ENCODE measurements at places on chromosomes 16 and 17. TPM values are rescaled to one million over a fixed set of nuclear protein-coding genes. Genes with fewer than 3 reads are reported as not detected.

Gene ALG1
- total RNA-seq, result 17.9 TPM

Gene P2RX5
- total RNA-seq, result 0.55 TPM

Gene SPATA22
- total RNA-seq, result not detected

Gene TBC1D3E
- total RNA-seq, result not detected

Gene SRP68
- 50.2 TPM for total RNA-seq

GRCh38 chr17:32342603-32343325 is 791 bp upstream of the C17orf75 start:
- H3K36me3 ChIP-seq, result no peaks in the 10 kb centered on the region
- H3K27ac ChIP-seq, result no peak overlapping the region
- DNase-seq, result no peak
- H3K27me3 ChIP-seq, result no peaks in the 10 kb centered on the region

DNA sequence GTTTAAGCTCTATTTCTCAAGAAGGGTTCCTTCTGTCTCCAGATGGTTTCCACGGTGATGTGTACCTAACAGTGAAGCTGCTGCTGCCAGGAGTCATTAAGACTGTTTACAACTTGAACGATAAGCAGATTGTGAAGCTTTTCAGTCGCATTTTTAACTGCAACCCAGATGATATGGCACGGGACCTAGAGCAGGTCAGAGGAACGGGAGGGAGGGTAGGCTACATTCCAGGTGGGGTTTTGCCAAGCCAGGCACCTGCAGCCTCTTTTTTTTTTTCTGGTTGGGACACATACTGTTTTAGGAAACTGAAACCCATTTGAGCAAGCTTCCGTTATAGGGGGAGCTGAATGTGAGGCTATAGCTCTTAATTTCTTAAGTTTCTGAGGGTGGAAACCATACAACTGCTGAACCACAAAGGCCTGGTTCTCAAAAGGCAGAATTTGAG is 10.6 kb downstream of the LIG3 start:
- no peaks in the 10 kb centered on the region for H3K27me3 ChIP-seq
- H3K27ac ChIP-seq, result no peak overlapping the region
- peaks cover 4% of the 10 kb centered on the region for H3K4me1 ChIP-seq
- H3K4me3 ChIP-seq, result no peak overlapping the region
- H3K36me3 ChIP-seq, result peaks cover 48% of the 10 kb centered on the region
- DNase-seq, result peak; percentile 59

GRCh38 chr16:29994600-29995323 is 655 bp downstream of the HIRIP3 start:
- H3K27me3 ChIP-seq, result no peaks in the 10 kb centered on the region
- peak overlapping the region; percentile 66 for H3K4me3 ChIP-seq
- peak overlapping the region; percentile 85 for H3K27ac ChIP-seq

DNA sequence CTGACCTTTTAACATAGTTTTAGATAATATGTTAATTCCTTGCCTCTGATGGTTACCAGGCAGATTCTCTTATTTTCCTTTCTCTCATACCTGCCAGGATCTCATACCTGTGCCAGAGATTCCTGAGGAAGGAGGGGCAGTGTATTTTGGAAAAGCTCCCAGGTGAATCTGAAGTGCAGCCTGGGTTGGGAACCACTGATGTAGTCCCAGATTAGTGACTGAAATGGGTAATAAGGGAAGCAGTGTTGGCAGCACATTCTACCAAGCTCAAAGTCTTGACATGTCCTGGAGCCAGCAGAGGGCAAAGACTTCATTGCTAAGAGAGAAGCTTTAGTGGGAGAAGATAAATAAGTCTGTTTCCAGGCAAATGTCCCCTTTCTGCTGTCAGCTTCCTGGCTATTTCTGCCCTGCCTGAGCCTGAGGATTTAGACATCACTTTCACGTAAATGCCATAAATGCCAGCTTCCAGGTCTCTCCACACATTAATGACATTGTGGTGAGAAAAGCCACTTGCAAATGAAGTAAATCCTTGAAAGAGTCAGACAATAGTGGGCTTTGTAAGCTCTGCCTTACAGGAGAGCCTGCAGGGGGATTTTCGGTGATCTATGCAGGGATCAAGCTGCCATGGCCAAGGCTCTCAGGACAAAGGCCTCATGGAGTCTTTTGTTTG is 40.9 kb upstream of the C16orf78 start:
- no peak overlapping the region for H3K4me3 ChIP-seq
- DNase-seq, result no peak
- H3K27ac ChIP-seq, result no peak overlapping the region
- no peaks in the 10 kb centered on the region for H3K36me3 ChIP-seq

- no peaks in the 10 kb centered on the region for H3K27me3 ChIP-seq
- H3K4me3 ChIP-seq, result no peak overlapping the region
- H3K4me1 ChIP-seq, result no peaks in the 10 kb centered on the region
- no peak overlapping the region for H3K27ac ChIP-seq
These were observed 70.9 kb upstream of the GSE1 start for GRCh38 chr16:85541980-85542900.

- no peak for DNase-seq
- no peak overlapping the region for H3K4me3 ChIP-seq
- H3K36me3 ChIP-seq, result no peaks in the 10 kb centered on the region
- H3K27me3 ChIP-seq, result peaks cover 2% of the 10 kb centered on the region
- no peak overlapping the region for H3K27ac ChIP-seq
These were observed 8.3 kb upstream of the CDH15 start for GRCh38 chr16:89163297-89163696.

DNA sequence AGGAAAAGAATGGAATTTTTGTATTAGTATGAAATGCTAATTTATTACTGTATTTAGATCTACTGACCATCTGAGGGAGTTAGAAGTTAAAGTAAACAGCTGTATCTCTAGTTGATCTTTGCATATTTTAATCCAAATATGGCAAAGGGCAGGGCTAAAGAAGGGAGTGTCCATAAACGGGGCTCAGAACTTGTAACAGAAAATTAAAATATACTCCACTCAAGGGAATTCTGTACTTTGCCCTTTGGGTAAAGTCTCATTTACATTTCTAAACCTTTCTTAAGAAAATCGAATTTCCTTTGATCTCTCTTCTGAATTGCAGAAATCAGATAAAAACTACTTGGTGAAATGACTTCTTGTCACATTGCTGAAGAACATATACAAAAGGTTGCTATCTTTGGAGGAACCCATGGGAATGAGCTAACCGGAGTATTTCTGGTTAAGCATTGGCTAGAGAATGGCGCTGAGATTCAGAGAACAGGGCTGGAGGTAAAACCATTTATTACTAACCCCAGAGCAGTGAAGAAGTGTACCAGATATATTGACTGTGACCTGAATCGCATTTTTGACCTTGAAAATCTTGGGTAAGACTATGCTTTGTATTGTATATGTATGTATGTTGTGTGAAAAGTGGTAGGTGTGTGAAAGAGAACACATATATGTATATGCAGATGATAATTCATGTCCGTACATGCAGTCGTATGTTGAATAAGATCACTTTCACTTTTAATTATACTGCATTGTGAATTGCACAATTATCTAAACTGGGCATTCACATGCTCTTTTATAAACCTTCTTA is at the start of gene ASPA:
TSS of gene ASPA (plus strand) at position 186 of the 799 bp plus-strand sequence. CDS start at position 349, 163 bp downstream.
- H3K27ac ChIP-seq, result peak within 1 kb of the TSS; percentile 27
- H3K4me1 ChIP-seq, result peaks cover 12% of the 10 kb centered on the region

DNA sequence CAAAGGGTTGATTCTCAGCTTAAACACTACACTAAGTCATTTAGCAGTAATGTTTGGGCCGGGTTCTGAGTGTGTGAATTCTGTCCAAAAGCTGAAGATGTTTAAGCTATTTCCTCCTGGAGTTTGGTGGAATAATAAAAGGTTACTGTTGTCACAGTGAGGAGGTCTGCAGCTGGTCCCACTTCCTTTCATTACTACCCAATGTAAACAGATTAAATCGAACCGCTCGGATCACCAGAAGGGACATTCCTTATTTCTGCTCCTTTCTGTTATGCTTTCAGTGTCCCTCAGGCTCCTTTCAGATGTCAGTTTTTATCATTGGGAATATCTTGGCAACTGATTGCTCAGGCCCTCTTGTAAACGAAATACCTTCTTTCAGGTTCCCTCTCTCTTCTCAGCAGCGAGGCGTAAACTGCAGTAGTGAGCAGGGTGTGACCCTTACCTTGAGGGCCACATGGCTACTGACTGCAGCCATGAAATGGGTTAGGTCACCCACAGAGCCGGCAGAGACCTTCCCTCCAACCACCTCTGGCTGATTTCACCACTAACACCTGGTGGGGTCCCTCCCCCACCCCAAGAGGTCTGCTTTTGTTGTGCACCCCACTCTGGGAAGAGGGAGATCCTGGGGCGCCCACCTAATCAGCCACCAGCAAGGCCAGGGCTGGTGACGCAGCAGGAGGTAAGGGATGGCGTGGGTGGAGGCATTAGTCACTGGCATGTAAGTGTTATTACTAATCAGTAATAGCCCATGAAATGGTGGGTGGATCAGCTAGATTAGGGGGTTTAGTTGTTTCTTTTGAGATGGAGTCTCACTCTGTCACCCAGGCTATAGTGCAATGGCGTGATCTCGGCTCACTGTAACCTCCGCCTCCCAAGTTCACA is 117.6 kb downstream of the VPS53 start:
- H3K27me3 ChIP-seq, result no peaks in the 10 kb centered on the region
- no peak overlapping the region for H3K27ac ChIP-seq
- DNase-seq, result no peak

- no peak overlapping the region for H3K4me3 ChIP-seq
- no peak for DNase-seq
These were observed 23.3 kb upstream of the GINS2 start for GRCh38 chr16:85711982-85712587.

GRCh38 chr17:77288115-77288619 is 147.4 kb downstream of the SEC14L1 start:
- no peaks in the 10 kb centered on the region for H3K36me3 ChIP-seq
- DNase-seq, result peak; percentile 34
- peak overlapping the region; percentile 85 for H3K27ac ChIP-seq
- no peaks in the 10 kb centered on the region for H3K27me3 ChIP-seq

GRCh38 chr16:14609716-14610115 is 20.3 kb downstream of the PARN start:
- no peaks in the 10 kb centered on the region for H3K36me3 ChIP-seq
- no peak overlapping the region for H3K27ac ChIP-seq
- H3K4me1 ChIP-seq, result peaks cover 6% of the 10 kb centered on the region
- H3K4me3 ChIP-seq, result no peak overlapping the region

DNA sequence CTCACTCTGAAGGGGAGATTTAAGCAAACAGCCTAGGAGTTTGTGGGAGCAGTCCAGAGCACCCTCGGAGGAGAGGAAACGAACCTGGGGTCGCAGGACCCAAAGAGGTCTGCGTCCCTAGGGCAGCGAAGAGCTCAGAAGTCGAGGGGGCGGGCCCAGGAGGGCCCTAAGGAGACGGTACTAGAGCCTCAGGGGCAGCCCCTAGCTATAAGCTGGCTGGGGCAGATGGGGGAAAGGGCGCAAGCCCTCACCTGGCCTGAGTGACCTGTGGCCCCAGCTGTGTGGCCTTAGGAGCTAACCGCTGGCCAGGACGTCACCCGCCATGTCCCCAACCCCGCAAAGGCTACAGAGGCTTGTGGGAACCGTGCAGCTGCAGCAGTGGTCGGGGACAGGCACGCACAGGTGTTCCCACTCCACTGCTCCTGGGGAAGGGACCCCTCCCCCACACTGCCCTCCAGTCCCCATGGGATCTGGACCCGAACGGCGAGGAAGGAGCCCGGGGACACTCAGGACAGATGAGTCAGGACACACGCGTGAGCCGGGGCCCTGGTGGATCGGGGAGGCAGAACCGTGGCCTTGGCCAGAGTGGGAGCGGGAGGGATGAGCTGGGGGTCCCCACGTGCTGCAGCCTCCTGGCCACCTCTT is 2.0 kb upstream of the CTRB2 start:
- no peak overlapping the region for H3K27ac ChIP-seq
- no peak for DNase-seq
- H3K27me3 ChIP-seq, result no peaks in the 10 kb centered on the region

- no peak for DNase-seq
- no peak overlapping the region for H3K4me3 ChIP-seq
- no peak overlapping the region for H3K27ac ChIP-seq
These were observed 11.5 kb downstream of the PRPF8 start for GRCh38 chr17:1673041-1673785.

DNA sequence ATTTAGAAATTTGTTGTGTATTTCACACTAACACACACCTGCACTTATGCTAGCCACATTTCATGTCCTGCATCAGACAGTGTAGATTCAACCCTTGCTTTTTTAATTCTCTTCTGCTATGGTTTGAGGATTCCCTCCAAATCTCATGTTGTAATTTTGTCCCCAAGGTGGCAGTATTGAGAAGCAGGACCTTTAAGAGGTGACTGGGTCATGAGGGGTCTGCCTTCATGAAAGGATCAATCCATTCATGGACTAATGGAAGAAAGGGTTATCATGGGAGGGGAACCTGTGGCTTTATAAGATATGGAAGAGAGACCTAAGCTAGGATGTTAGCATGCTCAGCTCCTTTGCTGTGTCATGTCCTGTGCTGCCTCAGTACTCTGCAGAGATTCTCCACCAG is 1032.2 kb downstream of the CDH11 start:
- no peaks in the 10 kb centered on the region for H3K36me3 ChIP-seq
- H3K27me3 ChIP-seq, result no peaks in the 10 kb centered on the region
- no peak for DNase-seq
- no peaks in the 10 kb centered on the region for H3K4me1 ChIP-seq
- H3K27ac ChIP-seq, result no peak overlapping the region

- no peak for DNase-seq
- H3K4me1 ChIP-seq, result no peaks in the 10 kb centered on the region
- H3K36me3 ChIP-seq, result no peaks in the 10 kb centered on the region
These were observed 13.1 kb upstream of the LPCAT2 start for GRCh38 chr16:55495616-55496289.

DNA sequence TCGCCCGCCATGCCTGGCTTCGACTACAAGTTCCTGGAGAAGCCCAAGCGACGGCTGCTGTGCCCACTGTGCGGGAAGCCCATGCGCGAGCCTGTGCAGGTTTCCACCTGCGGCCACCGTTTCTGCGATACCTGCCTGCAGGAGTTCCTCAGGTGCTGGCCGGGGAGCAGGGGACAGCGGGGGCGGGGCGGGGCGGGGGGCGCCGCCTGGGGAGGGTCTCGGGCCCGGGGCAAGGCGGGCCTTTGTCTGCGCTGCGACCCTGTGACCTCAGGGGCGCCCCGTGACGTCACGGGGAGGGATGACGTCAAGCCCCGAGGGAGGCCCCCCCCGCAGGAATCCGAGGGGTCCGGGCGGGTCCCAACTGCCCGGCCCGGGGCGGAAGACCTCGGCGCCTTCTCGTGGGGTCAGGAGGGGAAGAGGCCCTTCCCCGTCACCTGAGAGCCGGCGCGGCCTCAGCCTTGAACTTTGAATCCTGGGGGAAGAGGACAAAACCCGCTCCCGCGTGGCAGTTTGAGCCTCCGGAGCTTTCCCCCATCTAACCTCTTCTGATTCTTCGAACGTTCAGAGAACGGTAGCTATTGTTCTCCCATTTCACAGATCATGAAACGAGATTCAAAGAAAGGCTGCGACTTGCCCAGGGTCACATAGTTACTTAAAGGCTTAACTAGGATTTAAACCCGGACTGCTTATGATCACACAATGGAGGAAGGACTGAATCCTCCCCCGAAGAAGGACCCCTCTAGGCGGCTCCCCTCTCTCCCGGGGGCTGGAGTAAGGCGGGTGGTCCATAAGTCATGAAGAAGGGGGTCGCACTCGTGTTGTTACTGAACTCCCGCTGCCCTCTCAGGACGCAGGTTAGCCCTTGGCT is 527 bp downstream of the TRAF4 start:
- peak overlapping the region; percentile 91 for H3K4me3 ChIP-seq
- H3K27me3 ChIP-seq, result no peaks in the 10 kb centered on the region
- peak overlapping the region; percentile 94 for H3K27ac ChIP-seq
- peak; percentile 69 for DNase-seq
- peaks cover 34% of the 10 kb centered on the region for H3K4me1 ChIP-seq

All from pancreas (tissue), 10 donors.